Endothelial cell of umbilical vein (primary cell): ENCODE measurements at places on chromosomes 2 and 18. TPM values are rescaled to one million over a fixed set of nuclear protein-coding genes. Genes with fewer than 3 reads are reported as not detected.
A peak's percentile ranks its signal among the peaks of the same experiment; 100 is the strongest.

SPEG gene
- total RNA-seq, result 0.21 and 0.84 TPM in 2 replicates

SKA1 gene
- total RNA-seq, result 21.9 and 23.9 TPM in 2 replicates

- peaks cover 3% of the 10 kb centered on the region for H3K27me3 ChIP-seq
- no peaks in the 10 kb centered on the region for H3K36me3 ChIP-seq
- no peak for DNase-seq
- no peak overlapping the region for H3K4me3 ChIP-seq
Observed at GRCh38 chr18:41754332-41754731, 200.7 kb upstream of the PIK3C3 start.

DLGAP1 gene
- total RNA-seq, result 0.81 TPM in 1 of 2 replicates, not detected in the other

GRCh38 chr2:167962436-167963226, 284.8 kb downstream of the STK39 start:
- H3K4me3 ChIP-seq, result no peak overlapping the region
- DNase-seq, result no peak

DNA sequence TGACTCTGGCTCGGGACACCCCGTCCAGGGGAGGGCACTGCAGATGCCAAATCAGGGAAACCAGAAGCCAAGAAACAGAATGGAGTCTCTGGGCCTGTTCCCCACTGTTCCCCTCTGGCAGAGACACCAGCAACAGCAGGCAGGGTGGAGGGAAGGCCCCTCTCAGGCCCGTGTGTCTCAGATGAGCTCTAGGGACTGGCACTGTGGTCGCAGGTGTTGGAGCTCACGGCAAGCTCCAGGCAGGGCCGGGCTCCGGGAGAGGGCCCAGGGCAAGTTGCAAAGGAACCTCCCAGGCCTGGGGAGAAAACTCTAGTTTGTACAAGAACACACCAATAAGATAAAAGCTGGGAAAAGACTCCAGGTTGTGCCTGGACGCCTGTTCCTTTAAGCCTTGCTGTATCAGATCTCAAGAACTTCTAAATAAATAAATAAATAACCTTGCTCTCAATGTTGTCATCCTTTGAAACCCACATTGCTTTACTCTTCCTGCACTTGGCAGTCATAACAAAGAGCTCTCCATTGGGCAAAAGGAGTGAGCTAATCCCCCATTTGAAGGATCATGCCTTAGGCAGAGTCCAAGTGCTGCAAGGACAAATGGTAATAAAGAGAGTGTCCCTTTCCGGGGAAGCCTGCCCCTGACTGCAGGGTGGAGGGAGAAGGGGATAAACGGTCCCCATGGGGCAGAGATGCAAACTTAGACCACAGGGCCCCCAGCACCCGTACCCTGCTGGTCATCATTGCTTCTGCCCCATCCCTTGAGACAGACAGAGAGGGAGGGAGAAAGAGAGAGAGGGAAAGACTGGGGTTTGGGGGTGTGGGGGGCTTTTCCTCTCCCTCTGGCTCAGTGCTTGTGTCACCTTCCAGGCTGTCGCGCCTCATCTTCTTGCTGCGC, 33.3 kb downstream of the CNGA3 start:
- H3K36me3 ChIP-seq, result no peaks in the 10 kb centered on the region
- no peak overlapping the region for H3K4me3 ChIP-seq
- peaks cover 4% of the 10 kb centered on the region for H3K4me1 ChIP-seq
- H3K27ac ChIP-seq, result no peak overlapping the region
- H3K27me3 ChIP-seq, result peaks cover 15% of the 10 kb centered on the region

DNA sequence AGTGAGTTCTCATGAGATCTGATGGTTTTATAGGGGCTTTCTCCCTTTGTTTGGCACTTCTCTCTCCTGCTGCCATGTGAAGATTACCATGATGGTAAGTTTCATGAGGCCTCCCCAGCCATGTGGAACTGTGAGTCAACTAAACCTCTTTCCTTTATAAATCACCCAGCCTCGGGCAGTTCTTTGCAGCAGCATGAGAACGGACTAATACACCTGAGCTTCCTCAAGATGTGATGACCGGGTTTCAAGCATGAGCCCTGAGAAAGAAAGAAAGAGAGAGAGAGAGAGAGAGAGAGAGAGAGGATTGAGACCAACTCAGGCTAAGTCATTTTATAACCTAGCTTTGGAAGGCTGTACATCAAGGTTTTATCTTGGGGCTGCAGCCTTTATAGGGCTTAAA, 167.7 kb upstream of the SERPINE2 start:
- no peaks in the 10 kb centered on the region for H3K36me3 ChIP-seq
- H3K27ac ChIP-seq, result no peak overlapping the region
- no peaks in the 10 kb centered on the region for H3K27me3 ChIP-seq
- H3K4me3 ChIP-seq, result no peak overlapping the region
- no peaks in the 10 kb centered on the region for H3K4me1 ChIP-seq
- no peak for DNase-seq

GRCh38 chr2:224173210-224173609, 134.1 kb upstream of the SERPINE2 start:
- peak overlapping the region; percentile 15 for H3K27ac ChIP-seq
- no peak overlapping the region for H3K4me3 ChIP-seq
- peaks cover 31% of the 10 kb centered on the region for H3K4me1 ChIP-seq

DNA sequence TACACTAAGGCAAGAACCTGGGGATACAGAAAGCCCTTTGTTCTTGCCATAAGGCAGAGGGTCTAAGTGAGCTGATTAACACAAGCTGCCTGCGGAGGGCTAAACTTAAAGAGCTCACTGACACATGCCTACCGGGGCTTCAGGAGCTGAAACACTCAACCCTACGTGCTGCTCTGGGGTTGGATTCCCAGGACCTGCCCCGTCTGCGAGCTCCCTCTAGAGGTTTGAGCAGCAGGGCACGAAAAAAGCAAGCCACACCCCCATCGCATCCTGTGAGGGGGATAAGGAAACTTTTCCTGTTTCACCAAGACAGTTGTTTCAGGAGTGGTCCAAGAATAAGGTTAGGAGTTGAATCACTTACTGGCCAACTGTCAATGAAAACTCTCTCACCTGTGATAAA, 562.1 kb downstream of the TMX3 start:
- H3K4me1 ChIP-seq, result no peaks in the 10 kb centered on the region
- H3K27me3 ChIP-seq, result no peaks in the 10 kb centered on the region
- no peak overlapping the region for H3K27ac ChIP-seq
- no peak for DNase-seq
- no peaks in the 10 kb centered on the region for H3K36me3 ChIP-seq

DNA sequence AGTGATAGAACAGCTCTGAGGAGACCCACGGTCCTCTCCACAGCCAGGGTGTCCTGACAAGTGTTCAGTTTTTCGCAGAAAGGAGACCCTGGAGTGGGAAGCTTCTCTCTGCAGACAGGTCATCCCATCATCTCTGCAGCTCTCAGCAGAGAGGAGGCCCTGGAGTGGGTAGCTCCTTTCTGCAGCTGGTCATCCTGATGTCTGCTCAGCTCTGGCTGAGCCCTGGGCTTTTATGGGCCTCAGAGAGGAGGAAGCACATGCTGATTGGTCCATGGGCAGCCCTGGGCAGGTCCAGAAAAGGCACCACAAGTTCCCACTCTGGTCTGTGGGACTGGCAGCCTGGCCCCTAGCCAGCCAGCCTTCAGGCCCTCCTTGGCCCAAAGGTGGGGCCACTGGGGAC, 72.3 kb upstream of the ST3GAL5 start:
- no peaks in the 10 kb centered on the region for H3K36me3 ChIP-seq
- H3K27ac ChIP-seq, result no peak overlapping the region
- no peak for DNase-seq

GPR17 gene
- not detected in 2 replicates for total RNA-seq

DNA sequence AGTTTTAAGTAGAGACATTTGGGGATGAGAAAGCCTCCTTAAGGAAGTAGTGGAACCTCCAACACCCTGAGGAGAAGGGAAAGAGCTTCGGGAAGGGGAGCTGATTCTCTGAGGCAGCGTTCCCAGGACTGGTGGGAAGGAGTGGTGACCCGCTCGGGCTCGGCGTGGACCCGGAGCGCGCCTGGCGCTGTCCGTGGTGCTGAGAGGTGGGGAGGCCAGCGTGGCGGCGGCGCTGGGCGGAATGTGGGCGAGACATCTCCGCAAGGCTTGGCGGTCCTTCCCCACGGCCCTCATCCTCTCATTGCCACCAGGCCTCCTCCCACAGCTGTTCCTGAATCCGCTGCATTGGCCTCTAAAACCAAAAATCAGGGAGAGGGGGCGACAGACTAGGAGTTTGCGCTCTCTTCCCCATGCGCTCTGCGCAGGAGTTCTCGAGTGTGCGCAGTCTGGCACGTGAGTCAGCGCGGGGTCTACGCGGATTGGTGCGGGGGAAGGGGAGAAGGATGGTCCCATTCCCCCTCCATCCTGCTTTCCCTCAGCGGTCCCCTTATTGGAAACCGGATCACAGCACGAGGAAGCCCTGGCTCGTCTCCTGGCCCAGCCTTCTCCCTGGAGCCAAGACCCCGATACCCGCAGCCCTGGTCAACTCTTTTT, 857 bp downstream of the RESP18 start:
- no peak for DNase-seq
- peaks cover 25% of the 10 kb centered on the region for H3K27me3 ChIP-seq
- H3K4me3 ChIP-seq, result no peak overlapping the region
- H3K27ac ChIP-seq, result no peak overlapping the region
- no peaks in the 10 kb centered on the region for H3K4me1 ChIP-seq

DNA sequence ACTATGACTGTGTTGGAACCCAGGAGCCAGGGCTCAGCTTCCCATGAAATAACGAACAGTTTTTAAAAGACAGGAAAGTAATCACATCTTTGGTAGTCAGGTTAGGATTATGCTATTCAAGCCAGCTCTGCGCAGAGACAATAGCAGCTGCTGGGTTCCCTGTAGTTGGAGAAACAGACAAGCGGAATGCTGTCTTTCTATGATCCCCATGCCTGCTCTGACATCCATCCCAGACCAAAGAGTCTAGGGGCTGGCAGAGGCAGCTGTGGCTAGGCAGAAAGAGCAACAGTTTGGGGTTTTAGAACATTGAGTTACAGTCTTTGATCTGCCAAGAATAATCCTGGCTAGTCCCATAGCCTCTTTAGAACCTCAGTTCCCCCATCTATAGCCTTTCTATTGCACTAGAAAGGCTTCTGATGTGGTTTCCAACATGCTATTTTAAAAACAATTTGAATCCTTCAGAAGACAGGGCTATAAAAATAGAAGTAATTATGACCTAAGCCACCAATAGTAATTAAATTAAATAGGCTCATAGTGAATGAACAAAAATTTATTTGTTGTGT, 146.8 kb downstream of the MTX2 start:
- no peak overlapping the region for H3K27ac ChIP-seq
- peaks cover 49% of the 10 kb centered on the region for H3K4me1 ChIP-seq
- no peak overlapping the region for H3K4me3 ChIP-seq
- H3K36me3 ChIP-seq, result no peaks in the 10 kb centered on the region
- H3K27me3 ChIP-seq, result no peaks in the 10 kb centered on the region

- H3K4me1 ChIP-seq, result no peaks in the 10 kb centered on the region
- H3K27me3 ChIP-seq, result no peaks in the 10 kb centered on the region
- no peak overlapping the region for H3K27ac ChIP-seq
Observed at GRCh38 chr2:54187331-54187730, 68.7 kb downstream of the TSPYL6 start.

FEV gene
- not detected in 2 replicates for total RNA-seq

GRCh38 chr2:40721595-40721994, 269.7 kb upstream of the SLC8A1 start:
- no peaks in the 10 kb centered on the region for H3K36me3 ChIP-seq
- no peaks in the 10 kb centered on the region for H3K27me3 ChIP-seq
- DNase-seq, result no peak
- no peak overlapping the region for H3K27ac ChIP-seq
- no peaks in the 10 kb centered on the region for H3K4me1 ChIP-seq
- H3K4me3 ChIP-seq, result no peak overlapping the region

- H3K27me3 ChIP-seq, result peaks cover 26% of the 10 kb centered on the region
- H3K27ac ChIP-seq, result no peak overlapping the region
- no peaks in the 10 kb centered on the region for H3K36me3 ChIP-seq
- H3K4me1 ChIP-seq, result no peaks in the 10 kb centered on the region
- H3K4me3 ChIP-seq, result peak overlapping the region; percentile 24
- peak; percentile 35 for DNase-seq
Observed at GRCh38 chr2:134718023-134718816, 580 bp downstream of the TMEM163 start.

HDLBP gene
- total RNA-seq, result 554 and 569 TPM in 2 replicates

DNA sequence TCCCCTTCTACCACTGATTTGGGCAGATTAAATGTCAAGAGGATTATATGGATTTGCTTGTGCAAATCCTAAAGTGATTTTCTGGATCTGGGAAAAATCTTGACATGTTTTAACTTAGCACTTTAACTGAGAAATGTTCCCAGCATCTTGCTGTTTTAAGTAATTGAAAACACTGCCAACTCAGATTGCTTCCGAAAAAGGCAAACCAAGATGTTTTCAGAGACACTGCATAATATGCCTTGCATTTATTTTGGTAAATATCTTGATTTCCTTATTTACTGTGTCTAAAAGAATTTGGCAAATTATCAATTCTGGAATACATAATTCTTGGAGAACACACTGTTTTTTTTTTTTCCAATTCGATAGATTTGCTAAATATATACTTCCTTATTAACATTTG, 385.0 kb upstream of the FAM98A start:
- no peaks in the 10 kb centered on the region for H3K36me3 ChIP-seq
- no peaks in the 10 kb centered on the region for H3K4me1 ChIP-seq
- H3K27me3 ChIP-seq, result no peaks in the 10 kb centered on the region
- no peak overlapping the region for H3K27ac ChIP-seq
- no peak for DNase-seq
- H3K4me3 ChIP-seq, result no peak overlapping the region

DNA sequence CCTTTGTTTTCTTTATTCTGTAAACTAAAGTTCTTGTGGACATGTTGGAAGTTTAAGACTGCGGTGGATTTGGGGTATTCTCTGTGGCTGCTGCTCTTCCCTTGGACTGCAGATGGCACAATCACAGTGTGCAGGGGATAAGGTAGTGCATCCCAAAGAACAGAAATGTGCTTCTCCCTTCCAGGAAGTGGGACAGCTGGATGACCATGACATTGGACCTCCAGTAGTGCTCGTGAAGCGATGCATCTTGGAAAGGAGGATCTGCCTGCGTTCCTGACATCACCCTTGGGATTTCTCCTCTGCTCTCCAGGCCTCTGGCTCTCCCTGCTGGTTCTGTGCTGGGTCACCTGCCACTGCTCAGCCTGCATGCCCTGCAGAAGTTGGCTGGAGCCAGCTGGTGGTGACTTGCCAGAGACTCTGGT, 109.9 kb downstream of the SLC4A3 start:
- H3K4me3 ChIP-seq, result no peak overlapping the region
- H3K36me3 ChIP-seq, result no peaks in the 10 kb centered on the region
- no peaks in the 10 kb centered on the region for H3K27me3 ChIP-seq

GRCh38 chr2:45886171-45886663, 234.7 kb downstream of the PRKCE start:
- no peaks in the 10 kb centered on the region for H3K27me3 ChIP-seq
- no peaks in the 10 kb centered on the region for H3K36me3 ChIP-seq
- H3K4me3 ChIP-seq, result no peak overlapping the region
- H3K4me1 ChIP-seq, result no peaks in the 10 kb centered on the region

KYNU gene
- total RNA-seq, result 0.25 TPM in 1 of 2 replicates, not detected in the other

- H3K36me3 ChIP-seq, result no peaks in the 10 kb centered on the region
- DNase-seq, result no peak
- no peaks in the 10 kb centered on the region for H3K4me1 ChIP-seq
- H3K27ac ChIP-seq, result no peak overlapping the region
Observed at GRCh38 chr2:51025906-51026555, 5.9 kb downstream of the NRXN1 start.
